ENCODE measurements at places on chromosomes 6 and 20.

DNA sequence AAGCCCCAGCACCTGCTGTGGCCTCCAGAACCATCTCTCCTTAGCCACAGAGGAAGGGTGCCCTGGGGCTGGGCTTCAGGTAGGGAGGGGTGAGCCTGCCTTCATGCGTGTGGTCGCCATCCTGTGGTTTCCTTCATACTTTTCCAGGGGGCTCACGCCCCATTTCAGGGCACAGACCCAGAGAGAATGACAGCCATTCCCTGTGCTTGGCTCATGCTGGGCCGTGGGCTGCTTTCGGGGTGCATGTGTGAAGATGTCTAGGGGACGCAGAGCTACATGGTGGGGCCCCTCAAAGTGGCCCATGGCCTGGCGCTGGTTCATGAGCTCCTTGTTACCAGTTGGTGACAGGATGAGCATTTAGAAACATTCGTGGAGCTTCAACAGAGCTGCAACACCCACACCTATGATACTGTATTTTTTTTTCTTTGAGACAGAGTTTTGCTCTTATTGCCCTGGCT is 190.3 kb upstream of the SLC24A3 start:
- no peak for DNase-seq

- no peak for DNase-seq
Observed at GRCh38 chr6:76553256-76553655, 480.8 kb upstream of the IMPG1 start.

DNA sequence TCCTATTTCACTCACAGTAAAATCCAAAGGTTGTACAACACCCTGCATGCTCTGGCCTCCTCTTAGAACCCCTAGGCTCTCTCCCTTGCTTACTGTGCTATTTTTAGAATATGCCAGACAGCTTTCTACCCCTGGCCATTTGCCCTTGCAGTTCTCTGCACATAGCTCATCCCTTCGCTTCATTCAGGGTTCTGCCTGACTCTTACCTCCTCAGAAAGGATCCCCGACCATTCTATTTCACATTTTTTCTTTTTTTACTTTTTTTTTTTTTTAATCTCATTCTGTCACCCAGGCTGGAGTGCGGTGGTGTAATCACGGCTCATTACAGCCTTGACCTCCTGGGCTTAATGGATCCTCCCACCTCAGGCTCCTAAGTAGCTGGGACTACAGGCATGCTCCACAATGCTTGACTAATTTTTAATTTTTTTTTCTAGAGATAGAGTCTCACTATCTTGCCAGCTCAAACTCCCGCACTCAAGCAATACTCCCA is 33.6 kb downstream of the COMMD7 start:
- DNase-seq: no peak

DNA sequence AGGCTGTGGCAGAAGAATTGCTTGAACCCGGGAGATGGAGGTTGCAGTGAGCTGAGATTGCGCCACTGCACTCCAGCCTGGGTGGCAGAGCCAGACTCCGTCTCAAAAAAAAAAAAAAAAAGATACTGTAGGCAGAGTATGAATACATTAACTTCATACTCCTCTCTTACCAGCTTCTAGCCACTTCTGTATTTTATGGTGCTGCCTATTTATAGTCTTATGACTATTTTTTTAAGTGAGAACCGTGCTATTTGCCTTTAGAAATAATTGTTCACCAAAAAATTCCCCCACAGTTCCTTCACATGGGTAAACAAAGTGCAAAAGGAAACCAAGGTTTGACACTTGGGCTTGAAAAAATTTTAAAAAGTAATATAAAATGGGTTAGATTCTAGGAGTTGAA is 1.5 kb upstream of the SNRNP48 start:
- no peak for DNase-seq

- no peak for DNase-seq
Observed at GRCh38 chr6:2663123-2663522, 87.6 kb downstream of the MYLK4 start.

GRCh38 chr6:51029561-51029960 is 210.9 kb downstream of the TFAP2B start:
- no peak for DNase-seq

DNA sequence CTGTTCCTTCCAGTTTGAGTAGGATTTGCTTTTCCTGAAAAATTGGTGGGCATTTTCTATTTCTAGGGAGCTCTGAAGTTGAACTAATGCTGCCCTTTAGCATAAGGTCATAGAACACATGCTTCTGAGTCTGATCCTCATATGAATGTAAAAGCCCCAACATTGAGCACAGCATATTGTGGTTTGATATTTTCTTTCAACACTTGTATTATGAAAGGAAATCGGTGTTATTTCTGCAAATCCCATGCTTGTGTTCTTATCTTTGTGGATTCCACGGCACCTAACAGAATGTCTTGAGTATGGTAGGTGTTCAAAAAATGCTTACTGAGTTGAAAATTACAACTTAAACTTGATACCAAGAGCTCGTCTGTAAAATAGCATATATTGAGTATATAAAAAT is 85.8 kb downstream of the TRMT11 start:
- no peak for DNase-seq

- no peak for DNase-seq
Observed at GRCh38 chr6:53282741-53283140, 66.0 kb downstream of the ELOVL5 start.

GRCh38 chr6:130872250-130873095 is 45.3 kb downstream of the SMLR1 start:
- DNase-seq: peak; percentile 56

DNA sequence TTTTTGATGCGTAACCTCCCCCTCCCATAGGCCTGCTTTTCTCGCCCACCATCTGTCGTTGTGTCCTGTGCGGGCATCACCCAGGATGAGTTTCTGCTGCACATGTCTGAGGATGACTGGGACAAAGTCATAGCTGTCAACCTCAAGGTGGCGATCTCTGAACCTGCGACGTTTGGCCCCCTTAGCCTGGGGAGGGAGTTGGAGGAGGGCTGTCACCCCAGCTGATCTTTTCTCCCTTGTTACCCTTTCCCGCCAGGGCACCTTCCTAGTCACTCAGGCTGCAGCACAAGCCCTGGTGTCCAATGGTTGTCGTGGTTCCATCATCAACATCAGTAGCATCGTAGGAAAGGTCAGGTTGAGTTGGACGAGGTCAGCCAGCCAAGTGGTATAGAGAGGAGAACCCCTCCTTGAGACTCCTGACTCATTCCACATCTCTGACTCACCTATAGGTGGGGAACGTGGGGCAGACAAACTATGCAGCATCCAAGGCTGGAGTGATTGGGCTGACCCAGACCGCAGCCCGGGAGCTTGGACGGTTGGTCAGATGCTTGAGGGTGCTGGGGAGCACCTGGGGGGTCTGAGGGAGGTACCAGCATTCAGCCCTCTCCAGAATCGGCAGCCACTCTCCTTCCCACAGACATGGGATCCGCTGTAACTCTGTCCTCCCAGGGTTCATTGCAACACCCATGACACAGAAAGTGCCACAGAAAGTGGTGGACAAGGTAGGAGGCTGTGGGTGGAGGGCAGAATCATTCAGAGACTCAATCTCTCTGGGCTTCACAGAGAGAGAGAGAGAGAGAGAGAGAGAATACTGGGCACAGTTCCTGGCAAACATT is 954 bp downstream of the HSD17B8 start:
- no peak for DNase-seq

DNA sequence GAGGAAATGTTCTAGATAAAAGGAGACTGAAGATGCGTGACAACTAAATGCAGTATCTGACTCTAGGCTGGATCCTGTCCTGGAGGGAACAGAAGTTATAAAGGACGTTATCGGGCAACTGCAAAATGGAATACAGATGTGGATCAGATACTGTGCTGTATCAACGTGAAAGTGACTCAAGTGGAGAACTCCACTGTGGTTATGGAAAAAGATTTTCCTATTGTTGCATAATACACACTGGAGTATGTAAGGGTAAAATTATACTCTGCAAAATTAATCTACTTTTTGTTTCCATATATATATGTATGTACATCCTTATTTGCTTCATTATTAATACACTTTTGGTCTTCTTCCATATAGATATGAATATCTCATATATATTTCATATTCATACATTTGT is 654.0 kb downstream of the QKI start:
- no peak for DNase-seq

GRCh38 chr6:88089708-88090107 is 42.1 kb downstream of the SPACA1 start:
- no peak for DNase-seq

DNA sequence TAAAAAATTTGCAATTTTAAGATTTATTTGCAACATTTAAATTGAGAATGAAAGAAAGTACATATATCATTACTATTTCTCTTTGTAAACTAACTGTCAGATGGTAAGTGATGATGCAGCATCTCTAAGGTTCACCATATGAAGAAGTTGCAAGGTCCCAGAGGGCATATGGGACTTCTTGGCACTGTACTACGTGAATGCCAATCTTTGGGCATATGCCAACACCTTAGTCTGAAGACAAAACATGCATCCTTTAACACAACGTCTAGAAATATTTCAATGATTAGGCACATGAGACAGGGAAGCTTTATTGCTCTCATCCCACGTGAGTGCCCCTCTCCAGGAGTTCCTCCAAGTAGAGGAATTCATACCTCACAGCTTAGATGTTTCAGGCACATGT is 66.8 kb downstream of the CDK19 start:
- no peak for DNase-seq

DNA sequence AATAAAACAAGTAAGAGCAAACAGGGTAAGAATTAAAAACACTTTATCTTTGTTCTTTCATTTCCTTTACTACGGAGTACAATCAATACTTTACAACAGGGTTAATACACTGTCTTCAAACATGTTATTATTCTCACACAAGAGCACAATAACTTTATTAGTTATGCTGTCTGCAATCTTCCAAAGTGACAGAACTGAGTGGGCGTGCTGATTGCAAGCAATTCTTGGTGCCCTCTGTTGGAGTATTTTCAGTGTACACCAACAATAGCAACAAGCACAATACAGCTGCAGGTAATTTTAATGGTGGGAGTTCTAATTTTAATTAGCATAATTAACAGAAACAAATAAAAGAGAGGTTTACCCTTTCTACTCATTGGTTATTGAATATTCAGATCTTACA is 33.9 kb upstream of the PTPRK start:
- DNase-seq: no peak

DNA sequence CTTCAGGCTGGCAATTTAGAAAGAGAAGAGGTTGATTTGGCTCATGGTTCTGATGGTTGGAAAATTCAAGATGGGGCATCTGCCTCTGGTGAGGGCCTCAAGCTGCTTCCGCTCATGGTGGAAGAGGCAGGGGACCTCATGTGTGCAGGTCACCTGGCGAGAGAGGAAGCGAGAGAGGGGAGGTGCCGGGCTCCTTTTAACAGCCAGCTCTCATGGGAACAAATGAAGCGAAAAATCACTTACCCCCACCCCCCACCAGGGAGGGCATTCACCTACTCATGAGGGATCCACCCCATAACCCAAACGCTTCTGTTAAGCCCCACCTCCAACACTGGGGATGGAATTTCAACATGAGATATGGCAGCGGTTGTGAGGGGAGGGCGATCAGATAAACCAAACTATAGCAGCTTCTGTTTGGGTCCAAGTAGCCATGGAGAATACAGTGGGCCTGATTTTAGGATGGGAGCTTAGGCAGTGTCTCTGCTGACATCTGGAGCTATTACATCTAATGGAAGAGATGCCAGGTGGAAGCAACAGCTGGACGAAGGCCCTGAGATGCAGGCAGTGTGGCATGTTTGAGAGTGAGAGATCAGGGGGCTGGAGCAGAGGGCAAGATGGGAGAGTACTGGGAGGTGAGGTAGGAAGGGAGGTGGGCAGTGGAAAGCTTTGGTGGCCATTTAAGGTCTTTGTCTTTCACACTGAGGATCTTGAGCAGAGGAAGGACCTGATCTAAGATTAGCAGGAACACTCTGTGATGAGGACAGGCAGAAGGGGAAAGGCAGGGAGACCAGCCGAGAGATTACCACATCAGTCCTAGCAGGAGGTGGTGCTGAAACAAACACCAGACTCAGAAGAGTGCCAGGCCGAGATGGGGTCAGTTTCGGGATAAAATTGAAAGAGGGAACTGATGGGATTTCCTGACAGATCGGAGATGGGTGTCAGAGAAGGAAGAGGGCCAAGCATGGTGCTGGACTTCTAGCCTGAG is 161.8 kb downstream of the NFATC2 start:
- no peak for DNase-seq

- no peak for DNase-seq
Observed at GRCh38 chr6:169618526-169619490, 83.0 kb downstream of the WDR27 start.

Measured in stimulated activated CD4-positive, alpha-beta T cell treated with anti-CD3 and anti-CD28 coated beads, Interleukin-2, amount 100 ng/mL, for 4 hours (primary cell).